Esophagus squamous epithelium (tissue), 5 donors: ENCODE measurements at places on chromosomes 7 and 10.

GRCh38 chr7:84231157-84231556 is 36.6 kb upstream of the SEMA3A start:
- no peak for DNase-seq

DNA sequence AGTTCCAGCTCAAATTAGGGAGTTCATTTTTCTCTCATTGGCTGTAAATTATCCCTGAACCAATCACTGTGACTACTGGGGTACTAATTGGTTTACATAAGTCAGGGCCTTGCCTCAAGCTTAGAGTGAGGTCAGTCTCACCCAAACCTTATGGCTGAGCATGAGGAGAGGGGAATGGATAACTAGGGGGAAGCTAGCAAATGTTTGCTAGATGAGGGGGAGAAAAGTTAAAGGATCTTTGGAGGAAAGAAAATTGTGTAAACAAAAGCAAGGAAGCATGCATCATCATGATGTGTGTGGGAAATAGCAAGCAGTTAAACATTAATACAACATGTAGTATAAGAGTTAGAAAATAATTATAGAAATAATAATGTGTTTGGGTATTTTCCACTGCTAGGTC is 121.9 kb downstream of the BBS9 start:
- no peak for DNase-seq

DNA sequence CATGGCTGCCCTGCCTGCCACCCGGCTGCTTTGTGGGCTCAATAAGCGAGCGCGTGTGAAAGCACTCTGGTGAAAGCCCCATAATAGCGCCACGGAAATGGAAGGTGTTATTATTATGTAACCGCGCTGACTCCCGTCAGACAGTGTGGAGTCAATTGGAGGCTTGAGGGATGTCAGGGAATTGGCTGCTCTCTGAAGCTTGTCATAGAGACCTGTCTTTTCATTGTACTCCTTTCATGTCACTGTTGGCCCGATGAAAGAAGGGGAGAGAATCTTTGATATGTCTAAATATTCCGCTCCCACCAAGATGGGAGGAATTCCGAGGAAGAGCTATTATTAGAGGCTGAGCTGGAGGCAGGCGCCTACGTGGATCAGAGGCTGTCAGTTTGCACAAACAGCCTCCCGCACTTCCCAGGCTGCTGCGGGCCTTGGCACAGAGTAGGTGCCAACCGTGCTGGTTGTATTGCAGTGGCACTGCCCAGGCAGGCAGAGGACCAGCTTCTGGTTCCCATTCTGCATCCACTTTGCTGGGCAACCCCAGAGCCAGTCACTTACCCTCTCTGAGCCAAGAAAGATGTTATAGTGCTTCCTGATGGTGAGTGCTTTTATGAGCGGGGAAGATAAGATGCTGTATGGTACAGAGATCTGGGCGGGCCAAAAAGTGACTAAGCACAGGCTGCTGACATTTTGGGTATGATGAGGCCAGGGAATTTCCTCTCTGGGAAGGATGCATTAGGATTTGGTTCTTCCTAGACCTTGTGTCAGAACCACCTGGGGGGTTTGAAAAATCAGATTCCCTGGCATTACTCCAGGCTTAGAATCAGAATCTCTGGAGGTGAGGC is 151.4 kb downstream of the RPS24 start:
- DNase-seq = no peak

DNA sequence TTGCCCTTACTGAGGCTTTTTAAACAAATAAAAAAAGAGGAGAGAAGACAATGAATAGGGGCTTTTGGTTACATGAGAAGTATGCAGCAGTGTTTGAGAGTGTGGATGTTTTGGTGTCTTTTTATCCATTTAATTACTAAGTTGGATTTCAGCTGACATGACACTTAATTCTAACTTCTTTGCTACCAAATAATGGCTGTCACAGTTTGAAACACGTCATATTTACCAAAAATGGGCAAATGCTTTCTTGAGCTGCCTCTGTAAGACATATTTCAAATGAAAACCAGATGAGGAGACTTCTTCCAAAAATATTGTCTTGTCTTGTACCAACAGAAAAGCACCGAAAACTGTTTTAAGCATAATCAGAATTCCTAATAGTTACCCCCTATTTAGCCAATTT is 4.0 kb downstream of the ABCB4 start:
- DNase-seq = no peak

- no peak for DNase-seq
Measured at GRCh38 chr10:60570896-60571295, 181.2 kb upstream of the ANK3 start.

GRCh38 chr10:27203806-27204205 is 36.8 kb downstream of the ACBD5 start:
- DNase-seq = no peak

- DNase-seq = no peak
Measured at GRCh38 chr7:100896732-100897608, 1.3 kb upstream of the ACHE start.

GRCh38 chr7:106866298-106867281 is 1.5 kb downstream of the PIK3CG start:
- DNase-seq = no peak

- DNase-seq = no peak
Measured at GRCh38 chr7:46630031-46630430, 709.0 kb upstream of the IGFBP3 start.

DNA sequence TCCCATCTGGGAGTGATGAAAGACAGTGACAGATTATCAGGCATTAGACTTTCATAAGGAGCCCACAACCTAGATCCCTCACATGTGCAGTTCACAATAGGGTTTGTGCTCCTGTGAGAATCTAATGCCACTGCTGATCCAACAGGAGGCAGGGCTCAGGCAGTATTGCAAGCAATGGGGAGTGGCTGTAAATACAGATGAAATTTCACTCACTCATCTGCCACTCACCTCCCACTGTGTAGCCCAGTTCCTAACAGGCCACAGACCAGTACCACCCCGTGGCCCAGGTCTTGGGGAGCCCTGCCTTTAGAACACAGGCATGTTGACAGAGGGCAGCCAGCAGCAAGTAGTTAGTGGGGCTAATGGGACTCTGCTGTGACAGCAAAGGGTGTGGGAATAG is 137.3 kb upstream of the NANOS1 start:
- DNase-seq = no peak

DNA sequence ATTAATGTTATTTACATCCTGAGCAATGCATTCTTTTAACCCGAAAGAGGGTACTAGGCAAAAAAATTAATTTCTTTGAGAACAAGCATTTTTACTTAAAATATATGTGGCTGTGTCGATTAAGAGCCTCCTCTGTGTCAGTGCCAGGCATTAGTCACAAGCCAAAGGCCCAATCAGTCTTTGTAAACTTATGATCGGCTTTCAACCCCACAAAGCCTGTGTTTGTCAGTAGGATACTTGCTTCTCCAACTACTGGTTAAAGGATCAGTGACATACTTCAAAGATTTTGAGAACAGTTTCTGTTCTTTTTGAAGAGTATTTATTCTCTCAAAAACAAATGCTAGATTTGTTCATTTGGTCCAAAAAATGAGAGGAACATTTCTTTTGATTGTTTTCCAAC is 159.3 kb downstream of the NRCAM start:
- DNase-seq = no peak

DNA sequence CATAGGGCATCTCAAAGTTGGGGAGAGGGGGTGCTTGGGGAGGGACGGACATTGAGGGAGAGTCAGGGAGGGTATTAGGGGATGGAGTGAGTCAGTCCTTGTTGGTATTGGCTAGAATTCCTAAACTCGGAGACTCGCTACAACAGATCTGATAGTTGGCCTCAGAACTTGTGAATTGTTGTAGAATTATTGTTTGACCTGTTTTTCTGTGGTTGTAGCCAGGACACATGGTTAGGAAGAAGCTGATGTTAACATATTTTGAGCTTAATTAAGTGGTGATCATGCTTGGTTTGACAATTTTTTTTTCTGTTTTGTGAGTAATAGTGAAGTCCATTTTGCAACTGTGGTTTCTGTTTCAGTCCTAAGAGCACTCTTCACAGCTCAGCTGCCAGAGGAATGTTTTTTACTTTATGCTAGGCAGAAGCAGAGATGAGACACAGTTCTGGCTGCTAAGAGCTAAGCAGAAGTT is 1190.3 kb upstream of the C7orf33 start:
- DNase-seq = no peak

DNA sequence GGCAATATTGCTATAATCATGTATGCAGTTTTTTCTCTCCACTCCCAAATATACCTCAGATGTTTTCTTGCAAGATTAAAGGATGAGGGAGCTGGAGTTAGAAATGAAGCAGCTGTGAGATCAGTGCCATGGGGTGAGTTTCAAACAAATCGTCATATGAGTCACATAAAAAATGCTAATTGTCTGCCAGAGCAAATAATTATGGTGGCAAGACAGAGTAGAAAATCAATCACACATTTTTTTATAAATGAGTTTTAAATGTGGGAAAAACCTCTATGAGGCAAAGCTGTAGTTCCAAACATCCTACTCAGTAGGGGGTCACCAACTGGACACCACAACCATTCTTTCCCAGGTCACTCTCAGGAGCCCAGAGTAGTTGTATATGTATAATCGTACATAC is 55.3 kb downstream of the CH25H start:
- no peak for DNase-seq

GRCh38 chr10:90398566-90398965 is 459.3 kb downstream of the HTR7 start:
- no peak for DNase-seq

DNA sequence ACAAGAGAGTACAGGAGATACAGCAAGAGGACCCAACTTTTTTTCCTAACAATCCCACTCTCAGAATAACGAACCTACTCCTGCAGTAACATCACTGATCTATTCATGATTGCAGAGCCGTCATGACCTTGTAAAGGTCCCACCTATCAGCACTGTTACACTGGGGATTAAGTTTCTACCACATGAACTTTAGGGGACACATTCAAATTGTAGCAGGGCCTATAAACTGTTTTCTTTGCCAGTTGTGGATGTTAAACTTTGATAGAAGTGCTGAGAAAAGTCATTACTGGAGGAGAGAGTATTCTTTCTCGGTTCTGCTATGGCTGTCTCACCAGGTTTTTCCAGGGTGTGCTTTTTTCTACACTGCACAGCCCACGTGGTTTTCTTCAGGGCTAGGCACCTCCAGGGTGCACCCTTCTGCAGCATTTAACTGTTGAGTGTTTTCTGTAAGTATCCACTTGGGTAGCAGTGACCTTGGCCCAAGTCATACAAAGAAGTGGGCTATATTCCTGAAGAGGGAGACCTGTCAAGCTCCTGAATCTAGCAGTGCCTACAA is 131.6 kb upstream of the AHR start:
- no peak for DNase-seq

GRCh38 chr10:110967009-110967630 is 47.7 kb downstream of the SHOC2 start:
- DNase-seq = no peak

GRCh38 chr10:103727546-103727963 is 127.8 kb downstream of the SH3PXD2A start:
- no peak for DNase-seq

- DNase-seq = no peak
Measured at GRCh38 chr10:85611746-85612377, 754.7 kb downstream of the GRID1 start.

DNA sequence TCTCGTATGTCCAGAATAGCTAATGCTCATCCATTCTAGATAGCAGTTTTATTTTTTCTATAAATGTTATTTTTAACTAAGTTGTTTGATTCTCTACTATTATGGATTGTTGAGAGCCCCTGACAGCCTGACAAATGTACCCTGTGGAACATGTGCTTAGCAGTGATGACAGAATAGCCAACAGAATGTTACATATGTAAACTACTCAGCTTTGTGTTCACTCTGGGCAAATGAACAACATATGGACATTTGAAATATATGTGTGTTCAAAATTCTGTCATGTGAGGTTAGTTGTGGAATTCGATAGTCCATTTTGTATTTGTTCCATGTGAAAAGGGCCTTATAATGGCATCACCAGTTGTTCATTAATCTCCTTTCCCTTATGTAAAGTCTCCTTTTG is 199.7 kb downstream of the EXOC4 start:
- DNase-seq = no peak

DNA sequence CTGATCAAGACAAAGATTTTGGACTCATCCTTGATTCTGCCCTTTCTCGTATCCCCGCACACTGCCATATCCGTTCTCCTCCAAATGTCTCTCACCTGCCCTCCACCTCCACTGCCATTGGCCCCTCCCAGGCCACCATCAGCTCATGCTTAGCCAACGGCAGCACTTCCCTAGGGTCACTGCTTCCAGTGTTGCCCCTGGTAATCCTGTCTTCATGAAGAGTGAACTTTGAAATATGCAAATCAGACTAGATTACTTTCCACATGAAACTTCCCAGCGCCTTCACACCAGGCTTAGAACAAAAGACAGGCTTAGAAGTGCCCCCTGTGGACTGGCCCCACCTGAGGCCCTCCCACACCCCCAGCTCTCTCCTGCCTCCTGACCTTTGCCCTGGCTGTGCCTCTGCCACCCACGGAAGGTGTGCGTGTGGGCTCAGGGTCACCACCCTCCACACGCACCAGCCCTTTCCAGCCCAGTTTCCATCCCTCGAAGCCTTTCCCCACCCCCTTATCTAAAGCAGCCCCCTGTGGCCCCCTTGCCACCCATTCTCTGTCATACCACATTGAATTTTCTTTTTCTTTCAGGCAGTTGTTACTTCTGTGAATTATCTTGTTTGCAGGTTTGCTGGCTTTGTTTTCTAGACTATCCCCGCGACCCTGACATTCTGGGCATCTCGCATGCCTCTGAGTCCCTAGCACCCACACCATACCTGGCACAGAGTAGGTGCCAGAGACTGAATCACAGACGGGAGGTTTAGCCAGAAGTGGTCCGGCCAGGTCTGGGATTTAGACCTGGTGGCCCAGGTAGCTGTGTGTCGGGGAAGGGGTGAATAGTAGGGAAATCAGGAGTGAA is 26.8 kb upstream of the C10orf53 start:
- DNase-seq = no peak

DNA sequence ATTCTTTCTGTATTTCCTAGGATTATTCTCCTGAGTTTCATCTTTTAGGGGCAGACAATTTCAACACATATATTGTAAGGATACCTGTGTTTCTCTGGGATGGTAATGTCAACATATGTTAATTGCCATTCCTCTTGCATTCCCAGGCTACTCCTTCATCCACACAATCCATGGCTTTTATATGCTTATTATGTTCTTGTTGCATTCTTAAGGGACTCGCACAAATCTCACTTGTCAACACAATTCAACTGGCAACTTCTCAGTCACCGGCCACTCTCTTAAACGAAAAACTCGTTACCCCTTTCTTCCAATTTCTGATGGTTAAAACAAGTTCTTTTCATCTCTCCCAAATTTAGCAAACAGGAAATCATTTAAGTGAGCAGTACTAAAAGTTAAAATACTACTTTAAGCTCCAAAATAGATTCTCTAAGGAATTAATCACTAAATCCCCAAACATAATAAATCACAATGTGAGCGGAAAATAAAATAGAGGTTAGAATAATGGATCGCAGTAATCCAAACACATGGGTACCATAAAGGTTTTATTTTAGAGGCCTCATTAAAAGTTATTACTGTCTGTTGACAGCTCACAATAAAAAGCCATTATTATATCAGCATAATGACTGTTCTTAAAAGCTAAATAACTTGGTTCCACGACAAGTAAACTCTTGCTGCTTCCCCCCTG is 223.2 kb downstream of the ELMO1 start:
- no peak for DNase-seq

- DNase-seq = no peak
Measured at GRCh38 chr7:117312593-117313580, 10.0 kb downstream of the WNT2 start.
